ENCODE measurements at places on chromosomes 3 and 15.

- DNase-seq, result no peak
Measured at GRCh38 chr15:57358571-57358970, 17.7 kb upstream of the CGNL1 start.

GRCh38 chr3:114551770-114552526 is 258.1 kb downstream of the TIGIT start:
- DNase-seq, result peak; percentile 75

- no peak for DNase-seq
Measured at GRCh38 chr3:97464035-97464434, 300.5 kb upstream of the ARL6 start.

GRCh38 chr15:53074221-53074620 is 284.1 kb upstream of the ONECUT1 start:
- no peak for DNase-seq

GRCh38 chr3:171522651-171523050 is 62.4 kb upstream of the TNIK start:
- no peak for DNase-seq

- no peak for DNase-seq
Measured at GRCh38 chr3:59810606-59811005, 760.8 kb upstream of the CFAP20DC start.

DNA sequence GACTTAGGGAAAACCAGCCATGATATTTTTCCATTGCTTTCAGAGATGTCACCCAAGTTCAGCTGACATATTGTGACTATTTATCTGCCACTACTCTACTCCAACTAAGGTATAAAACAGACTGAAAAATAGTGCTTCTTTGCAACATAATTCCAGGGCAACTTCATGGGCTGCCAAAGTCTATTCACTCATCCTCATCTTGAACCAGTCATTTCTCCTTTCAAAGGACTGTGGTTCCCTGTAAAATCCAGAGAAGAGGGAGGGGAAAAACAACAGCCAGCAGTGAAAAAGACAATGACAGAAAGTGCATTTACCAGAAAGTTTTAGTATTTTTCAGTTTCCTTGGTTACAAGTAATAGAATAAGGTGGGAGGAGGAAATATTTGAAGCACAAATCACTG is 191.1 kb downstream of the EFHB start:
- DNase-seq, result peak; percentile 8

DNA sequence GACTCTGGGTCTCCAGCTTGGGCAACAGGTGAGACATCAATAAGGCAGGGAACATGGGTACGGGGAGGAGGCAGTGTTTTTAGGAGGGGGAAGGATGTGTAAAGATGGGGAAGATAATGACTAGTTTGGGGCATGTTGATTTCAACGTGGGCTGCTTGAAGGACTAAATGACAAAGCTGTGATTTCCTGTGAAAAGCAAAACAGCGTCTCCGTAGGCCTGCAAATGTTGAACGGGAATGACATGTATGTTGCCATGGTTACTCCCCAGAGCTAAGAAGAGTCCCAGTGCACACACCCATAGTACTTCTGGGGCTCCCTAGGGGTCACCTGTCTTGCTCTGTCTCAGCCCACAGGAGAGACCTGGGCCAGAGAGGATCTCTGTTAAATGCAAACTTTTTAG is 71.3 kb upstream of the ETV5 start:
- no peak for DNase-seq

DNA sequence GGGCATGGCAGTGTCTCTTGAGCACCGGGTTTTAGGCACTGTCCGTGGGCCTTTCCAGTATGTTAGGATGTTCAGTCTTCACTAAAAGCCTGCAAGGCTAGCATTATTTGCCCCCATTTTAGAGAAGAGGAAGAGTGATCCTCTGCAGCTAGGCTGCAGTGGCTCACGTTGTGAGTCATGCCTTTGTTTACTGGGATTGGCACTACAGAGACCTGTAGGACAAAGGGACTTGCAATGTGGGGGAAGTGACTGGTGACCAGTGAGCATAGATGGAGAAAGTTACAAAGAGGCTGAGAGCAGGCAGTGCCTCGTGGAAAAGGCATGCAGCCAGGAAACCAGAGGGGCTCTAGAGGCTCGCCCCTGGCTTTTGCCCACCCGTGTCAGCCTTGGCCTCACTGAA is 26.8 kb upstream of the CPNE9 start:
- DNase-seq, result peak; percentile 27

DNA sequence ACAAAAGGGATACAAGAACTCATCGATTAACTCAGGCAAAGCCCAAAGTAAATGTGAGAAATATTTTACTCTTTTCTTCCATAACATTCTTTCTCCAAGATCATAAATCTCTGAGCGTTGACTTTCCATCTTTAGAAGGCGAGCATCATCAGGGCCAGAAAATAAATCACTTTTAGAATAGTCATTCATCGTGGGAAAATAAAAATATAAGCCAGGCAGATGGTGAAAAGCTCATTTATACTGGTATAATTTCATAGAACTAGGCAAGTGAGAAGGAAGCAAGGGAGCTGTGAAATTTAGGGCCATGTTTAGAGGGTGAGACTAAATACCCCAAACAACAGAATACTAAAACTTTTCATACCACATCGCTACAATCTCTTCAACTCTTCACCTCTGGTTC is 191.0 kb downstream of the STT3B start:
- no peak for DNase-seq

GRCh38 chr3:143002083-143002712 is 828 bp downstream of the U2SURP start:
- peak; percentile 31 for DNase-seq

DNA sequence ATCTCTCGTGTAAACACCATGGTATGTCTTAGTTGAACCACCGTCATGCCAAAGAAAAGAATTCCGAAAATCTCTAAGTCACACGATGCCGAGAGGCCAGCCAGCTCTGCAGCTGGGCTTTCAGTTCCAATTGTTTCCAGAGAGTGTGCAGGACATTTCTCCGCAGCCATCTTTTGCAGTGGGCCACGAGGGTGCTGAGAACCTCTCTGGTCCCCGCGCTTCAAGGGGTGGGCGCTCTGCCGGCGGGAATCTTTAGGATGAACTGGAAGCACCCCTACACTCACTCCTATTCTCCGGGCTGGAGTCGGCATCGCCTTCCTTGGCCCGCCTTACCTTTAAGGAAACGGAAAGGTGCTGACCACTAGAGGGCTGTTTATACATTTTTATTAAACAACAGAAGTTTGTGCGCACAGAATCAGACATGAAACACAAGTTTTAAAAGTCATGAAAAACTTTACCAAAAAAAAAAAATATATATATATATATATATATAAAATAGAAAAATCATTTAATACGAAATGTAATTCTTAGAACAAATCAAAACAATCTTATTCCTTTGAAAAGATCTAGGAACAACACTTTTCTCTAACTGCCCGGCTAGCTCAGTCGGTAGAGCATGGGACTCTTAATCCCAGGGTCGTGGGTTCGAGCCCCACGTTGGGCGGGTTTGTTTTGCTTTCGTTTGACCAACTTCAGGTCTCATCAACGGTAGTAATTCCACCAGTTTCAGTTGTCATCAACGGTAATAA is 12.5 kb upstream of the MORF4L1 start:
- DNase-seq, result peak; percentile 92

- no peak for DNase-seq
Measured at GRCh38 chr3:195758721-195759353, 38.1 kb downstream of the MUC20 start.

GRCh38 chr3:172520301-172520831 is 2.9 kb downstream of the TNFSF10 start:
- DNase-seq, result peak; percentile 88

DNA sequence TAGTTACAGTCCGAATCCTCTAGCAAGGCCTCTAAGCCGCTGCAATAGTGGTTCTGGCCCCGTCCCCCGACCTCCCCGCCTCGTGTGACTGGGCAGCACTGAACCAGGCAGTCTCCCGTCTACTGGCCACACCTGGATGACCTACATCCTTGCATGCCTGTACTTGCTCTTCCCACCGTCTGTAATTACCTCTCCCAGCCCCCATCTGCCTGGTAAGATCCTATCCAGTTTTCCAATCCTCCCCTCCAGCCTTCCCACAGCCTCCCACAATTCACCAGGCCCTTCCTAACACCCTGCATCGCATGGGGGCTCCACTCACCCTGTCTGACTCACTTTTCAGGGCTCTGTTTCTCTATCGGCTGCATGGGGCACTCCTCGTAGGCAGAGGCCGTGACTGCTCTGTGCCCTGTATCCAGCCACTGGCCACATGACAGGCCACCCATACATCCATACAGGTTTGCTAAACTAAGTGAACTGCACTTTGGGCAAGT is 32.8 kb downstream of the XXYLT1 start:
- DNase-seq, result no peak

- DNase-seq, result no peak
Measured at GRCh38 chr3:131733086-131733841, 230.5 kb upstream of the MRPL3 start.

GRCh38 chr3:185172086-185173049 is 19.5 kb upstream of the C3orf70 start:
- no peak for DNase-seq

DNA sequence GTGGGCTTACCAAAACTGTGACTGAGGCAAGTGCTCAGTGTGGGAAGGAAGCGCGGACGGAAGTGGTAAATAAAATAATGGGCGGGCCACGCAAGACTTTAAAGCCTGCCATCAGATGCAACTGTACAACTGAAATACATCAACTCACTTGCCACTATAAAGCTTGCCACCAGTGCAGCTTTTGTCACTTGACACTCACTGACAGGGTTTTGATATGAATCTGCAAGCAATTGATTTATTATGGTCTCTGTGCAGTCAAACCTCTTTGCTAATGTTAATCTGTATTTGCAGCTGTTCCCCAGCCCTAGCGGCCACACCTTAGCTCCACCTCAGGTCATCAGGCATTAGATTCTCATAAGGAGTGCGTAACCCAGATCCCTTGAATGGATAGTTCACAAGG is 2.3 kb upstream of the GFM1 start:
- DNase-seq, result no peak

DNA sequence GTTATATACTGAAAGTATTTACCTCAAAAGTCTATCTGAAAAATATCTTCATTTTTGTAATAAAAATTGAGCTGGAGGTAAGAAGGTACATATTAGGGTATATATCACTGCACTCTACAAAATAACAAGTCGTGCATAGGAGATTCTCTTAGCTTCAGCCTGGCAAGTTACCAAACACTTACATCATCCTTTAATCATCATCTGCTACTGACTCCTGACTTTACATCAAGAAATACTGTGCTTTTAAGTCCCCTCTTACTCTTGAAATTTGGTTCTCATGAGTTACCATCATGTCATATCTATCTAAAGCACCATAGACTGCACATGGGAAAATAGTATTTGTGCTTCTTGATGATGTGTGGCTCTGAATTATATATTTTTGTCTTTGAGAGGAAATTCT is 50.8 kb downstream of the LYSMD4 start:
- peak; percentile 80 for DNase-seq

- no peak for DNase-seq
Measured at GRCh38 chr3:188310270-188310710, 156.3 kb downstream of the LPP start.

- DNase-seq, result peak; percentile 75
Measured at GRCh38 chr15:90143166-90143655, 40.9 kb upstream of the IDH2 start.

DNA sequence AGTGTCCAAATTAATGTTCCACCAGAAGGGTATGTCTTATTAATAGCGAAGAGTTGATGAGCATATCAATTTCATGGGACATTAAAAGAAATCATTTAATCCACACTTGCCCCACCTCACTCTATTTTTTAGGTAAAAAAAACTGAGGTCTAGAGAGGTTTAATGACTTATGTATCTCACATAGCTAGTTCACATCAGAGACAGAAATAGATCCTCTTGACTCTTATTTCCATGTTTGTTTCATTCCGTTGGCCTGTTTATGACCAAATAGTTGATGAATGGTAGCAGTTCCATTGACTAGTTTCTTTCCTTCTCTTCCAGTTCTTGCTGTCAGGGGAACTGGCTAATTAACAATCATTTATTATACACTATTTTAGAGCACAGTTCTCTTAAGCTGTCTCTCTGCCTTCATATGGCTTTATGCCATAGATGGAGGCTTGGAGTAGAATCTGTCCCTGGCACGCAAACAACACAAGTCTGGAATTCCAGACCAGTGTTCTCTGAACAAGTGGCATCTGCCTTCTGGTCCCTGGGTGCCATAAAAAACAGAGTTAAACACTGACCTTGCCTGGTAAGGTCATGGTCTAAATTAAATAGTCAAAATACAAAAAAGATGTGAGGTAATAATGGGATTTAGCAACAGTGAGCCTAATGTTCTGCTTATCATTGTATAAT is 220.0 kb upstream of the CGNL1 start:
- DNase-seq, result peak; percentile 48

DNA sequence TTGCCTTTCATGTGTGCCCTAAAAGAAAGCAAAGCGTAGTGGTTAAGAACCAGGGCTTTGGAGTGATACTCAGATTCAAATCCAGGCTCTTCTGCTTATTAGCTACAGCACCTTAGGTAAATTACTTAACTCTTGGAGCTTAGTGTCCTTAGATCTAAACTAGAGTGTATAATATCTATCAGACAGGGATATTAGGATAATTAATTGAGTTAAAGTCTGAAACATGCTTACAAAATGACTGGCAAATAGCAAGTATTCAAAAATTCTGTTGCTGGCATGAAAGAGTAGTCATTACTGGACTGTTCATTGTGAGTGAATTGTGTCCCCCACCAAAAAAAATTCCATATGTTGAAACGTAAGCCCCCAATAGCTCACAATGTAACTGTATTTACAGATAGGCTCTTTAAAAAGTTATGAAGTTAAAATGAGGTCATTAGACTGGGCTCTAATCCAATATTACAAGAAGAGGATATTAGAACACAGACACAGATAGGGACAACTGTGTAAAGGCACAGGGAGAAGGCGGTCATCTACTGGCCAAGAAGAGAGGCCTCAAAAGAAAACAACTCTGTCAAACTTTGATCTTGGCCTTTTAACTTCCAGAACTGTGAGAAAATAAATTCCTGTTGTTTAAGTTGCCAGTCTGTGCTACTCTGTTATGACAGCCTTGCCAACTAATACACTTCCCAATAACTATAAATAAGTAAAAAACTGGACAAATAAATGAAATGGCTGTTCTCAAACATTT is 60.4 kb upstream of the LRRC3B start:
- DNase-seq, result no peak

GRCh38 chr15:66707310-66708082 is 5.5 kb downstream of the SMAD6 start:
- DNase-seq, result peak; percentile 88

DNA sequence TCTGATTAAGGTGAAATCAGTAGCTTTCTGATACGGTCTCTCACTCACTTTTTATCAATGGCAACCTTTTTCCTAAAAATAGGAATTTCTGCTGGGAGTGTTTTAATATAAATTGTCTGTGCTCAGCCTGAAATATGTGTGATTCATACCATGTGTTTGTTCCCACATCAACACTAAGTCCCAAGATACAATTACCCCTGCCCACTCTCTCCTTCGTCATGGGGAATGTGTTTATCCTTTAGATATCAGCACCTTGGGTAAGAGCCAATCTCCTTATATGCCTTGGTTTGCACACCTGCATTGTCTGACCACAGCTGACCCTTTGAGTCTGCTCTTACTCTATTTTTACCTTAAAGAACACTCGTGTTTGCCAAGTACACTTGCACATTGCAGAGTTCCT is 356.4 kb downstream of the LPP start:
- peak; percentile 85 for DNase-seq

All from astrocyte of the hippocampus (primary cell).